Large intestine (tissue), 12 donors: ENCODE measurements at places on chromosomes 11 and 22. TPM values are rescaled to one million over a fixed set of nuclear protein-coding genes. Genes with fewer than 3 reads are reported as not detected.
A peak's percentile ranks its signal among the peaks of the same experiment; 100 is the strongest.

Gene INPP5J
- polyA plus RNA-seq: 15.1 TPM

- no peak for DNase-seq
Observed at GRCh38 chr11:66107600-66108510, 37.8 kb downstream of the PACS1 start.

- no peak for DNase-seq
Observed at GRCh38 chr11:808427-809286, 1.1 kb upstream of the RPLP2 start.

DNA sequence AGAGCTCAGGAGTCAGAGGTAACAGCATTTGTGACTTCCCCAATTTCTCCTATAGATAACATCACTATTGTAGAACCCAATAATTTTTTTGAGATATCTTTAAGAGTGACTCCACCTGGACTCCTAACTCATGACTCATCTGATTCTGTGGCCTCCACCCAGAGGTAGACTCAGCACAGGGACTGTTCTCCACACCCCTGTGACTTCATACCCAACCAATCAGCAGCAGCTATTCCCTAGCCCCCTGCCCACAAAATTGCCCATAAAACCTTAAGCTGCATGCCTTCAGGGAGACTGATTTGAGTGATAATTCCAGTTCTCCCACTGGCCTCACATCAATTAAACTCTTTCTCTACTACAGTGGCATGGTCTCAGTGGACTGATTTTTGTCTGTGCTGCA lies 475.4 kb upstream of the FAT3 start:
- DNase-seq: no peak

GRCh38 chr11:71080239-71081097 lies 171.9 kb downstream of the SHANK2 start:
- peak; percentile 48 for DNase-seq
